ENCODE measurements at places on chromosomes 2 and 18.

- no peak for DNase-seq
These were observed 153.8 kb upstream of the SETBP1 start for GRCh38 chr18:44526705-44527415.

- DNase-seq: no peak
These were observed 469.7 kb upstream of the FANCL start for GRCh38 chr2:58710795-58711279.

- DNase-seq: no peak
These were observed 63.8 kb upstream of the EPHA4 start for GRCh38 chr2:221635949-221636348.

GRCh38 chr2:150853263-150853662 lies 365.8 kb upstream of the RND3 start:
- DNase-seq: no peak

- DNase-seq: no peak
These were observed 123.0 kb upstream of the CCDC150 start for GRCh38 chr2:196516564-196516963.

DNA sequence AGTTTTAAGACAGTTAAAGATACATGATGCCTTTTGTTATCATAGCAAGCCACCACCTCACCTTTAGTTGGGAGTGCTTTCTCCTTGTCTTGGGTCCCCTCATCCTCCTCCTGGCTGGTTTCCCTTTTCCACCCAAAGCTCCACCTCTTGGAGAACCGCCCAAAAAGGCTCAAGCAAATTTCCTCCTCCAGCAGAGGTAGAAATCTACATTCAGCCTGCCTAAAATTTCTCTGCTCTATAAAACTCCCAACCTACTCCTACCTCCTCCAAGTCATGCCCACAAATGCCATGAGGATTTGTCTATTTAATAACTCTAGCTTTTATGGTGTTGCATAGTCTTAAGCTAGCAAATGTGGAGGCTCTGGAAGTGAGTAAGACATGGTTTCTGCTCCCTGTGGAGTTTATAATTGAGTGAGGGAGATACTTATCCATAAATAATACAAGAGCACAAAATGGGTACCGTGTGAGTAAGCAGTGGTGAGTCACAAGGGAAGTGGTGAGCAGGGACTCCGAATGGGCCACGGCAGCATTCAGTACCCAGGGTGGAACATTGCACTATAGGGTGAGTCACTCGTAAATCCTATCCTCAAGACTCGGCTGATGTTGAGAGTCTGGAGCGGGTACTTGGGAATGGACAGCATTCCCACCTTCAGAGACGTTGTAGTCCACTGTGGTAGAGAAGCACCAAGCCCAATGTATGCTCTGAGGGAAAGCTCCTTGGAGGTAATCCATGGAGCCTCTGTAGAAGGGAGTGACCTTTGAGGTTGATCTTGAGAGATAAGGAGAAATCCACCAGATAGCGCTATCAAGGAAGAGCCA lies 146.3 kb downstream of the RTN4 start:
- peak; percentile 41 for DNase-seq

DNA sequence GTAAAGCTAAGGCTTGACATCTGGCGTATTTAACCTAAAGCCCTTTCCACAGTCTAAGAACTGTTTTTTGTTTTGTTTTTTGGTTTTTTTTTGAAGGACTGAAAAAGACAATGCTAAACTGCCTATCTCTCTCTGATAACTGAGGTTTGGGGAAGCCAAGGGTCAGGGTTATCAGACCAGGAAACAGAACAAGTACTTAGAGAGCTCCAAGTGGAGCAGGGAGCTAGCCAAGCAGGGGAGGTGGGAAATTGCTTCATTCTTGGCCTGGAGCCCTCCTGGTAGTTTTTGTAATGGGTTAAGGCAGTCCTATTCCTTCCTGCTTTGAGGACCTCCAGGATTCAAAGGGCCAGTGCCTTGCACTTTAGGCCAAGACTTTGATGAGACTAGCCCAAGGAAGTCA lies 154.3 kb upstream of the LTBP1 start:
- DNase-seq: no peak

DNA sequence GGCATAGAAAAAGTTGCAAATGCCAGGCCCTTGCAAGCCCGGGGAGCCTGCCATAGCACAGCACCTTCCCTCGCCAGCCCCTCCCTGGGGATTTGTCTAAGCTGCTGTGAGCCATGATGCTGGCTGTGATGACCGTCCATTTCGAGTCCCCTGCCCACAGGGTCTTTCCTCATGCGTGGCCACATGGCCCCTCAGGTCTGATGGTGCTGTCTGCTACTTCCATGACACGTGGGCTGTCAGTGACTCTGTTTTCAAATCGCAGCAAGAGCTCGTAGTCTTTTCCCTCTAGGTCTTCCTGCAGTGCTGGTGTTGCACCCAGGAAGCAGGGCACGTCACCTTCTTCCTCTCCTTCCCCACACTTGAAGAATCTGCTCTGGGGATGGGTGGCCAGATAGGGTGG lies 15.5 kb upstream of the GNAL start:
- no peak for DNase-seq

- no peak for DNase-seq
These were observed 4.7 kb downstream of the CREB1 start for GRCh38 chr2:207534417-207534816.

- DNase-seq: no peak
These were observed 24.6 kb downstream of the THAP4 start for GRCh38 chr2:241612156-241613016.

DNA sequence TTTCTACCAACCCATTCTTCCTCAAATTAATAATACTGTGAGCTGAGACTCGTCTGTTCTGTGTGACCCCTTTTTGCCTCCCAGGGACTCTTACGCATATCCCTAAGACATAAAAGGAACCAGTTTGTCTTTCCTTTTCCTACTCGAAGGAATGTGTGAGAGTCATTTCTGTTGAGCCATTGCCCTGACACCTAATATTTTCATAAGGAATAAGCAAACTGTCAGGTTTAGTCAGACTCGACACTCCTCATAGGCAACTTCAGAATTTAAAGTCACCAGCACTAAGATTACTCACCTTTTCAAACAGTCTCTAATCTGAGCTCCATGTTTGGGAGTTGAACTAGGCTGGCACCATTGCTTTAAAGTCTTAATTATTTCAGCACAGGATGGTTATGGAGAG lies 305.5 kb downstream of the IKZF2 start:
- DNase-seq: no peak

DNA sequence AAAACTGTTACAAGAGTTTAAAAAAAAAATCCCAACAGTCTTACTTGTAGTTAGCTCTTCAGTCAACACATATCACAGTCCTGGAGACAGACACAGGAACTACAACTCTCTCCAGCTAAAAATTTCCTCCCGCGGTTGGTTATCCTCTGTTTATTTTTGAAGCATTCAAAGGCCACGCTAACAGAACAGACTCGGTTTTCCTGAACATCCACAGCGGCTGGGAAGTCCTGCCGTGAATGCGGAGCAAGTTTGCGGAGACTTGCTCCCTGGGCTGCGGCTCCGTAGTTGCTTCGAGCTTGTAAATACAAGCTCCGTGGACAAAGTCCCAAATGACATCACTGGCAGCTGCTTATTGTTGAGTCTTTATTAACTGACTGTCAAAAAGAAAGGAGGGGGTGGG lies at the start of gene NCKAP5:
NCKAP5 (minus strand) TSS at position 292 of the 400 bp plus-strand sequence. CDS start 50,937 bp downstream, outside the sequence.
- DNase-seq: no peak
